ENCODE measurements at places on chromosomes 2 and 18.
A peak's percentile ranks its signal among the peaks of the same experiment; 100 is the strongest.

- DNase-seq: no peak
Observed at GRCh38 chr2:55811048-55811447, 112.5 kb downstream of the EFEMP1 start.

GRCh38 chr2:160608599-160608998 lies 115.0 kb upstream of the RBMS1 start:
- DNase-seq: no peak

DNA sequence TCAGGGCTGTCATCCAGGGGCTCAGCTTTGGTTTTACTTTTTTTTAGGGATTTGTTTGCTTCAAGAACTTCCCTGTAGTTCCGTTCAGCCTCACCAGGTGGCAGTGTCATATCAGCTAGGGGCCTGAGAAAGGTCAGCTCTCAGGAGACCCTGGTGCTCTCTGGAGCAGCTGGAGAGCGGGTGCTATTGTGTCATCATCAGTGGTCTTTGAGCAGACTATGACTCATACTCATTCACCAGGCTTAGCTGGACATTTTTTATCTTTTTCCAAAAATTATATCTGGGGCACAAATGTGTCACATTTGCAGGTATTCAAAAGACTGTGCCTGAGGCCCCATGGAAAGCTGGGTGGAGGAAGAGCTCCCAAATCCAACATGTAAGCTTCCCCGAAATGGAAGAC lies 24.4 kb downstream of the ZNF892 start:
- DNase-seq: peak; percentile 89

GRCh38 chr2:240624950-240625621 lies at the start of gene GPR35:
TSS of gene GPR35 (plus strand) at chr2:240625480. CDS start at chr2:240629953, 4,473 bp downstream.
- DNase-seq: no peak

- DNase-seq: no peak
Observed at GRCh38 chr2:210286123-210286680, 28.8 kb downstream of the MYL1 start.

DNA sequence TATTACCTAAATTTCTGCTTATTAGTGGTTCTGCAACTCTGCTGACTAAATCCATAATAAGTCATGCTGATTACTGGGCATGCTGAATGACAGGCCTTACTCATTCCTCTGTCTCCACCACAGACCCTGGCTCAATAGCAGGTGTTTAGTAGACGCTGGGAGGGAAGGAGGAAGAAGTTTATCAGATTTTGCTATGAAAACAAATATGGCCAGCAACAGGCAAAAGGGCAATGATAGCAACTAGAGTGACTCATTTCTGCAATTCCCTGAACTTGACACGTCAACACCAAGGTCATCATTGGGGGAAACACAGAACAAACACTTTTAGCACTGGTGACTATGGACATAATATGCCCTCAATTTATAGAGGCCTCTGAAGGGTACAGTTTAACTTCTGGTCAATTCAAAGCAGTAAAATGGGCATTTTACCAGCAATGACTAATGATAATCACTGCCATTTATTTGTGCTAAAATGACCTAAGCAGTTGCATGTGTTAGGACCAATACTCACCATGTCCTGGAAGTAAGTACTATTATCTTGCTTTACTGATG lies 35.2 kb downstream of the TMEM163 start:
- DNase-seq: peak; percentile 18

- DNase-seq: no peak
Observed at GRCh38 chr18:395456-396250, 104.8 kb downstream of the COLEC12 start.

- no peak for DNase-seq
Observed at GRCh38 chr2:230205034-230205433, 14.8 kb downstream of the SP110 start.

- DNase-seq: no peak
Observed at GRCh38 chr2:229170171-229170570, 100.9 kb downstream of the PID1 start.

GRCh38 chr2:240728361-240728760 lies 36.7 kb downstream of the AQP12A start:
- no peak for DNase-seq

- no peak for DNase-seq
Observed at GRCh38 chr2:232971744-232972143, 41.3 kb downstream of the NGEF start.

DNA sequence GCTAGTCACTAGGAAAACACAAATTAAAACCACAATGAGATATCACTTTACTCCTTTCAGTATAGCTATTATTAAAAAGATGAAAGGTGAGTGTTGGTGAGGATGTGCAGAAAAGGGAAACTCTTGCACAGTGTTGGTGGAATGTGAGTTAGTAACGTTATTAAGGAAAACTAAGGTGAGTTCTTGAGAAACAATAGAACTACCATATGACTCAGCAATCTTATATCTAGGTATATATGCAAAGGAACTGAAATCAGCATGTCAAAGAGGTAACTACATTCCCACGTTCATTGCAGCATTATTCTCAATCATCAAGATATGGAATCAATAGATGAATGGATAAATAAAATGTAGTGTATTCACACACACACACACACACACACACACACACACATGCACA lies 117.3 kb upstream of the HNMT start:
- no peak for DNase-seq

DNA sequence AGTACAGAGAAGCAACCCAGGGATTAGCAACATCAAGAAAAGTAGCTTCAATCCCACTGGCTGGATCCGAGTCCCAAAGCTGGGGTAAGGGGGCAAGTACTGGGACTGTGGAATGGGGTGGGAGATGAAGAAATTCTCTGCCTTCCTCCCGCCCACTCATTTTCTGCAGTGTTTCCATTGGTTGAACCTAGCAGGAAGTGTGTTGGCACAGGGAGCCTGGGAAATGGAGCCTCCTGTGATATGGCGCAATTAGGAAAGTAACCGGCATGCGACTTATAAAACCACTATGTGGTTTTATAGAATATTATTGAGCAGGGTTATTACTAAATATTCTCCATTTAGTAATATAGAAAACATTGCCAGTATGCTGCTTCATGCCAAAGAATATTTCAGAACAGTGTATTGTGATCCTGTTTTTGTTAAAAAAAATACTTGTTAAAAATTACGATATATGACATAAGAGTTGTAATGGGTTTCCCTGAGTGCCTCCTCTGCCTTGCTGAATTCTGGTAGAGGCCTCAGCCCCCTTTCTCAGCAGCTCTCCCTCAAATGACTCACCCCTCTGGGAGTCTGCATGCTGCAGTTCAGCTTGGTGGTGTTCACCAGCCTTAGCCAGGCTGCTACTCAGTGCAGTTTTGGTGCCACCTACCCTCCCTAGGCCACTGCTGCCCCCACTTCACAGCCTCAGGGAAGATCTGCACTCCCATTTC lies 60.5 kb downstream of the HK2 start:
- DNase-seq: peak; percentile 85

GRCh38 chr18:8536922-8537321 lies 72.3 kb upstream of the RAB12 start:
- DNase-seq: no peak

DNA sequence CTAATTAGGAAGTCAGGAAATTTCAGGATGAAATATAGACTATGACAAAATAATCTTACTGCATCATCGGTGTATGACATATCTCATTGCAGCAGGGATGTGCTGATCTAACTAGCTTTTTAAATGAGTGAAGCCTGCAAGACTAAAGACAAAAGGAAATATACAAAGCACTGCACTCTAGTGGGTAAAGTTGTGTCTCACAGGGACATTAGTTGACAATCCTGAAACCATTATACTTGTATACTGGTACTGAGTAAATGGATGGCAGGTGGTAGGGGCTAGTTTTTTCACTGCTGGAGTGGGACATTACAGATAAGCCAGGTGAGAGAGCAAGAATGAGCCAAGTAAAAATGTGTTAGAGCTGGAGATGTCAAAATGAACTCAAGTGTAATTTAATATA lies 317.5 kb upstream of the RAB6C start:
- DNase-seq: no peak

DNA sequence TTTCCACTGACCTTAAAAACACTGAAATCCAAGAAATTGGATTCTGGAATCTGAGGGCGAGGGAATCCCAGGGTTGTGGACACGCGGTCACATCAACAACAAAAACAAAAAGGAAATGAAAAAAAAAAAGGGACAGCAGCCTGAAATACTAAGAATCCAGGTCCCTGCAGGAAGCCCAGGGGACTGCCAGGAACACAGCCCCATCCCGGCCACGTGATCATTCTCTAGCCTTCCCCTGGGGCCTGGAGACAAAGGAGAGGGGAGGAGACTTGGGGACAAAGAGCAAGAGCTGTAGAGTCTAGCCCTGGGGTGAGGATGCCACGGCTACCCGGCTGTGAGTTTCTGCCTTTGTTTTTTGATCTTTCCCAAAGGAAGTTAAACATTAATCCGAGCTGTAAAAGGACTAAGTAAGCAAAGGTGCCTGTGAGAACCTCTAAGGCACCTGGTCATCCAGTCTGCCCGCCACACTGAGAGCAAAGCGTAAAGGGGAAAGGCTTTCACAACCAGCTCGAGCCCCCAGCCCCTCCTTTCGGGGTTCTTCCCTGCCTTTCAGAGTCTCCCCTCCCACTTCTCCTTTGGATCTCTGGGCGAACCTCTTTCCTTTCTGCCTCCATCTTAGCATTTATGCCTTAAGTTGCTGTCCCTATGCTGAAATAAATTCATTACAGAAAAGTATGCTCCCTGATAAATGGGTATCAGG lies 57.9 kb upstream of the MSH2 start:
- peak; percentile 39 for DNase-seq

DNA sequence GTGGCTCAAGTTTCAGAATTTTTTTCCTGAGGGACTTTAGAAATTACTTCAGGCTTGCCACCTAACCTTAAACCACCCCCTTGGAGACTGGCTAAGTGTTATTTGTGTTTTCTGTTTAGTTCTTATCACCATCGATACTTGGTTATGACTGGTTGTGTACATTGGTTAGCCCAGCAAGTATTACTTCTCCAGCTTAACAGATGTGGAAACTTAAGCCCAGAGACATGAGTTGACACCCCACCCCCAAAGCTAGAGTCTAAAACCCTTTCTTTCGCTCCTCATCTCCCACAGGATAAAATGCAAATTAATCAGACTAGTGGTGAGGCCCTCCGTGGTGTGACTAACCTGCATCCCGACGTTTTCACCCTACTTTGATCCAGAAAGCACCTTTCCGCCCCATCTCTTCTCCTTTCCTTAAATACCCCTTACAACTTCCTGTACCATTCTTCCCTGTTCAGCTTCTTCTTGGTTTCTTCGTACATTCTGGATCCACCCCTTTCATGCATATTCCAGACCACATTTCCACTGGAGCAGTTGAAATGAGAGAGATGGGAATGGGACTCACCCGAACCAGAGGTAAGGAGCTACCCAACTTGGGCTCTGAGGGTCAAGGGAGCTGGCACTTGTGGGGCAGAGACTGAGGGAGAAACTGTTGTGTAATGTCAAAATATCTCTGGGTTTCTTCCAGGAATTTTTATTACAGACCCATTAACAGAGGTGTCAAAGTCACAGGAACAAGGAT lies 819 bp upstream of the MAP3K2 start:
- no peak for DNase-seq

DNA sequence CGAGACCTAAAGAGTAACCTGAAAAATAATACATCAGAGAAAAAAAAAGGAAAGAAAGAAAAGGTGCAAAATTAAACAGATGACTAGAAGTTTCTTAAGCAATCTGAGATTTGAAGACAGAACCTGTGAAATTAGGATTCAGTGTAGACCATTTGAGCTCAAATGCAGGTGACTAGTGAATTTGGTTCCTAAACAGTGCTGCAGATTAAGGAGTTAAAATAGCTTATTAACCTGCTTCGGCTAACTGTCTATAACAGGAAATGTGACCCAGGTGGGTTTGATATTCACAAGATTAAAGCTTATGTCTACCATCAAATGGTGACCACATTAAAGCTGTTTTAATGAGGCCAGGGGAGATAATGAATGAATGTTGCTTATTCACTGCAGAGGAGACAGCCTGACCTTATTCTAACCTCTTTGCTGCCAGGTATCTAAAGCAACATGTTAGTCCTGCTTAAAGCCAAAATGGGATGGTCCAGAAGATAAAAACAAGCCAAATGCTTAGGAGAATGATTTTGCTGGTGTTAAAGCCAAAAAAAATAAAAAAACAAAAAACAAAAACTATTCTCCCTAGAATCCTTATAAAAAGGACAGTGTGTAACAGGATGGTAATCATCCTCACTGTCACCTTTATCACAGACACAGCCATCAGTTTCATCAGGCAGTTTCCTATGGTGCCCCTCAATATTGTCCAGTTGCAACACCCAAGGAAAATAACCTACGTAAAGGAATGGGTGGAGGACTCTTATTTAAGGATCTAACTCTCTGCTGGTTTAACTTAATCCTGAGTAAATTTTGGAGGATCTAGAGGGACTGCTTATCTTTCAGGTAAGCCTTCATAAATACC lies 769.0 kb upstream of the ZEB2 start:
- no peak for DNase-seq

DNA sequence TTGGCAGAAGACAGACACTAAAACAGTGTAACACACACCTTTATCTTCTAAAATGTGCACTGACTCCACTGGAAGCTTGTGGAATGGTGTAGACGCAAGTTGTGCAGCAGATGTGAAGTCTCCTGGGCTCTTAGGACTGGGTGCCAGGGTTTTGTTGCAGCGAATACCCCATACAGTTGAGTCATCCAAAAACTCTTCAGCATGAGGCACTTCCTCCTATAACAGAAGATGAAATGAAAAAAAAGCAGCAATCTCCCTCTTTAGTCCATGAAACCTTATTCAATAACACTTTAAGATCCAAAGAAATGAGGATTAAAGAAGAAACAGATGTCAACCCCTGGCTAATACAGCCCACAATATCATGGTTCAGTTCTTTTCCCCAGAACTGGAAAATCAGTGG lies 22.2 kb downstream of the BUB1 start:
- DNase-seq: no peak

- DNase-seq: no peak
Observed at GRCh38 chr2:70854411-70854810, 18.8 kb upstream of the CD207 start.

- DNase-seq: no peak
Observed at GRCh38 chr18:33585431-33585775, 7.4 kb downstream of the ASXL3 start.

- DNase-seq: no peak
Observed at GRCh38 chr2:951224-952006, 766 bp downstream of the SNTG2 start.

GRCh38 chr2:177772529-177772928 lies 300.0 kb downstream of the PDE11A start:
- DNase-seq: peak; percentile 36

GRCh38 chr2:32011485-32011960 lies 715 bp upstream of the MEMO1 start:
- peak; percentile 4 for DNase-seq

- no peak for DNase-seq
Observed at GRCh38 chr18:2907550-2908135, 60.8 kb downstream of the EMILIN2 start.

GRCh38 chr2:128667391-128667790 lies 348.7 kb upstream of the HS6ST1 start:
- DNase-seq: no peak

DNA sequence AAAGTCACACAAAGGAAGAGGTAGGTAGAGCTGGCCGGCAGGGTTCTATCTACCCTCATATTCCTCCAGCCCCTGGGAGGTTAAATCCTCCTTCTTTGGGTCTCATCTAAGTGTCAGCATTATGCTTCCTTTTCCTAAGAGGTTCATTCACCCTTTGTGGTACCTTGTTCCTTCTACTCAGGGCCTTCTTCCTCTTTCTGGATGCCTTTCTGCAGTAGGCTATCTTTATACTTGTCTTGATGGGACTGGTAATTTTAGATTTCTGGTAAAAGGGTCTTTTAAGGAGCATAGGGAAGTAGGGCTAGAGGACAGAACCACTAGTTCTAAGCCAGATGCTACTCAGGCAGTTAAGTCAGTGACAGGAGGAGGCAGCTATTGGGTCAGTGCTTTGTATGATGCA lies 13.7 kb upstream of the TNP1 start:
- no peak for DNase-seq

Data from MCF 10A (cell line).